ENCODE measurements at places on chromosomes 3 and 15.

GRCh38 chr3:129611812-129612533, 5.5 kb upstream of the PLXND1 start:
- DNase-seq, result peak; percentile 62

DNA sequence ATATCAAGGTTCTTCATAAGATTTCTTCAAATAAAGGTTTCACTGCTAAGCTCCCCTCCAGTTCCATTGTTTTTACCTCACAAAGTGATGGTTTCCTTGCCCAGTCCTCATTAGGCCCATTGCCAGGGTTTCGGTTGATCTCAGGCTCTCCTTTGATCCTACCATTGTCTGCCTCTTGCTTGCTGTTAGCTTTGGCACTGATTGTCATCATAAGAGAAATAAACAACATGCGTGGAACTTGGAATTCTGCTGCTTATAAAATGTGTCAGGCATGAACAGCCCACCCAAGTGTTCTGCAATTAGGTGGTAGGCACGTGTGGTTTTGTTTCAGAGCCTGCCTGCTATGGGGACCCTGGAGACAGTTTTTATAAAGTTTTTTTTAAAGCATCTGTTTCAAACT, 107.6 kb upstream of the BFSP2 start:
- no peak for DNase-seq

GRCh38 chr15:101425787-101426365, 63.6 kb downstream of the PCSK6 start:
- no peak for DNase-seq

- no peak for DNase-seq
Observed at GRCh38 chr3:49415931-49416601, 3.8 kb downstream of the TCTA start.

DNA sequence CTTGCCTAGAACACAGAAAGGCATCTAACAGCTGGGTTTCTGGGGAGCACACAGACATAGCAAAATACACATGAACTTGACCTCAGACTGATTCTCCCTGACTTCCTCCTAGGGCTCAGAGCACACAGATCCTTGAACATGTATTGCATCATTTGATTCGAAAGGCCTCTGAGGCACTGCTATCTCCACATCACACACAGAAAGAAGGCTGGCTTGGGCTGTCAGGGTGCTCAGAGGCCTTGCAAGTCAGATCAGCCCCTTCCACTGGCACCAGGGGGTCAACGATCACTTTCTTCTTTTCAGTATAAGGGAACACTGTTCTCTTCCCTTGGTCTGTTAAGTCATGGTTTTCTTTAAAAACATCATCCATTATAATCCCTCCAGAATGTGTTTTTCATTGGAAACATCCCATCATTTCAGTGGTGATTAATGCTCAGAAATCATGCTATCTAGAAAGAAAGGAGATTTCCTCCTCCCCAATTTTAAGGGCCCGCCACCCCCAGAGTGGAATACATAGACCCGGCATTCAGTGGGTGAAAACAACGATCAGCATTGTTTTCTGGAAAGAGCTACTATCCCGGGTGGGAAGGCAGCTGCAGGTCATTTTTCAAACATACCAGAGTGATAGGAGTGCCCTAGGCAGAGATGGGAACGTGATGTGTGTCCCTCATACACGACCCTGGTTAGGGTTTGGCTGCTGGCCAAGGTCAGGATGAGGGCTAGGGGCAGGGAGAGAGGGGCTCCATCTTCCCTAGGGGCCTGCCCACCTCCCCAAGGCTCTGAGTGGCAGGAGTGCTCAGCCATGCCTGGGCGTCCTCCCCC, 253.3 kb upstream of the LYSMD4 start:
- DNase-seq, result peak; percentile 57

DNA sequence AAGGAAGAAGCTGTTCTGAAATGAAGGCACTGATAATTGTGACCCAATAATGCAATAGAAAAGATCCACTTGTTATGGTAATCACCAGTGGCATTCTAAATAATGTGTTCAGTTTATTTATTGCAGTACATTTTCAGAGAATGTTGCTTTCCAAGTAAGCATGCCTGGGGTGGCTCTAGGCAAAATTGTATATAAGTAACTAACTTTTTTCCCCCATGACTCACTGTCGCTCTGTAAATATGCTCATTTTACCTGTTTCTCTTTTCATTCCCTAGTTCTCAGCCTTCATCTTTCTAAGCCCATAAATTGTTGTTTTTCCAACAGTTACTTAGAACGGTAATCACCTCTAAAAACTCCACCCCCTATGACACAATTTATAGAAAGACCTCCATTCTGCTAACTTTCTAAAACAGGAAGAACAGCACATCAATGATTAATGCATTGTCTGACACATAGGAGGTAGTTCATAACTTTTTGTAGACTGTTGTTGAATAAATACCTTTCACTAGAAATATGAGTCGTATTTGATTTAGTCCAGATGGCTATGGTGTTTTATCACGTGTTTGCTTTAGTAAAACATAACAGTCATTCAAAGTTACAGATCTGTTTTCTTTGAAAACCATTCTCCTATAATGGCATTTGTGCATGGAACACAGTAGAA, 143.1 kb downstream of the LSAMP start:
- peak; percentile 59 for DNase-seq
